Lower lobe of right lung (tissue), 2 donors: ENCODE measurements at places on chromosomes 5 and 9. TPM values are rescaled to one million over a fixed set of nuclear protein-coding genes. Genes with fewer than 3 reads are reported as not detected.

GRCh38 chr5:57298985-57299491 lies 125.2 kb downstream of the GPBP1 start:
- peak overlapping the region; percentile 27 for H3K4me3 ChIP-seq
- H3K36me3 ChIP-seq = no peaks in the 10 kb centered on the region
- no peaks in the 10 kb centered on the region for H3K27me3 ChIP-seq
- H3K27ac ChIP-seq = no peak overlapping the region
- H3K4me1 ChIP-seq = peaks cover 11% of the 10 kb centered on the region

DNA sequence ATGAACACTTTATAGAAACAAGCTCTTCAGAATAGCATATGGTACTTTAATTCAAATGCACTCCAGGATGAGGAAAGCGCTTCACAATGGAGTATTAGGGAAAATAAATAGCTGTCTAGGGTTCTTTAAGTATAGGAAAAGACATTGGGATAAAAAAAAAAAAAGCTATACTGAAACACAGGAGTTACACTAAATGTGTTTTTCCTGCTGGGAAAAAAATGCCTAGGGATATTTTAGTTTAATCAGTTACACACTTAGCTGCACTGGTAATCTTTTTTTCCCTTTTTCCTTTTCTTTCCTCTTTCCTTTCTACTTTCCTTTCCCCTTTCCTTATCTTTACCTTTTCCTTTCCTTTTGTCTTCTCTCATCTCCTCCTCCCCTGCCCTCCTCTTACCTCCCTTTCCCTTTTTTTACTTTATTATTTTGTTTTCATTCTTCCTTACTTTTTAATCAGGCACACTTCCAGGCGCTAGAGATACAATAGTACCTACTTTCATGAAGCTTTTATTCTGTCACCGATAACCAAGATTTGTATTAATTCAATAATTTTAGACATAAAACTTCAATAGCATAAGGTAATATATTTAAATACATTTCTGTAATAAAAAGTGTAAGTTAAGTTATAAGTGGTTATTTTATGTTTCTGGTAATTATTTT lies 758.7 kb downstream of the CDH18 start:
- H3K27ac ChIP-seq = no peak overlapping the region
- no peaks in the 10 kb centered on the region for H3K36me3 ChIP-seq
- no peak for DNase-seq

- no peaks in the 10 kb centered on the region for H3K27me3 ChIP-seq
- no peak overlapping the region for H3K27ac ChIP-seq
- H3K4me3 ChIP-seq = no peak overlapping the region
- H3K4me1 ChIP-seq = no peaks in the 10 kb centered on the region
- no peaks in the 10 kb centered on the region for H3K36me3 ChIP-seq
Observed at GRCh38 chr5:37875051-37875787, 35.4 kb upstream of the GDNF start.

DNA sequence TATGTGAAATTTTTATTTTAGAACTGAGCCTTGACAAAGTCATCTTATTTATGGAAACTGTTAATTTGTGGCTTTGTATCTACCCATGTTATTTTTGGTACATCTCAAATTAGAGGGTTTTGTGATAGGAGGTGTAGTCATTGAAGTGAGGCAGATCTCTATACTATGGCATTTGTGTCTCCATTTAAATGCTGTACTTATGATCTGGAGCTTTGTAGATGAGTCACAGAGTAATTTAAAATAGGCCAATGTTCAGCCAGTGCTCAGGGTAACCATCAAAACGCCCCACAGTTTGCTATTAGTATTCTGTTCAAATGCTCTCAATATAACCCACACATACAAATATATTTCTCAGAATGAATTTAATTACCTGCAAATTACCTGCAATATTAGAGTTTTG lies 351.5 kb upstream of the KLF9 start:
- H3K27me3 ChIP-seq = no peaks in the 10 kb centered on the region
- no peaks in the 10 kb centered on the region for H3K36me3 ChIP-seq
- no peaks in the 10 kb centered on the region for H3K4me1 ChIP-seq

ZFAND5 gene
- total RNA-seq = 206 TPM

TAF1L gene
- not detected for total RNA-seq
